ENCODE measurements at places on chromosomes 5 and 9.

GRCh38 chr5:128559300-128560297 is 21.6 kb upstream of the FBN2 start:
- DNase-seq = no peak

DNA sequence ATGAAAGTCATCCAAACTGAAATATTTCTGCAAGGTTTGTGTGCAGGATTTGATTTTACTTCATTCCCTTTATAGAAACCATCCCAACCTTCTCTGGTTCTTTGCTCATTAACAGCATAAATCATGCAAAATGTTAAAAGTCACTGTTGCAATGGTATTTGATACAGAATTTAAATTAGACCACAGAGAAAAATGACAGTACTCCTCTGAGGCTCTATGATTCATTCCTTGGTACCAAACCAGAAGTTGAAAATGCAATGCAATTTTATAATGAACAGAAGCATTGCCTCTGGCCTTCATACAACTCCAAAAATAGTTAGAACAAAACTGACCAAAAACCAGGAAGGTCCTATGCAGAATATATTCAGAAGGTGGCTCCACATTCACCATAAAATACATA is 607.1 kb downstream of the TLE1 start:
- no peak for DNase-seq

GRCh38 chr9:126971261-126971660 is 56.7 kb downstream of the RALGPS1 start:
- DNase-seq = no peak

DNA sequence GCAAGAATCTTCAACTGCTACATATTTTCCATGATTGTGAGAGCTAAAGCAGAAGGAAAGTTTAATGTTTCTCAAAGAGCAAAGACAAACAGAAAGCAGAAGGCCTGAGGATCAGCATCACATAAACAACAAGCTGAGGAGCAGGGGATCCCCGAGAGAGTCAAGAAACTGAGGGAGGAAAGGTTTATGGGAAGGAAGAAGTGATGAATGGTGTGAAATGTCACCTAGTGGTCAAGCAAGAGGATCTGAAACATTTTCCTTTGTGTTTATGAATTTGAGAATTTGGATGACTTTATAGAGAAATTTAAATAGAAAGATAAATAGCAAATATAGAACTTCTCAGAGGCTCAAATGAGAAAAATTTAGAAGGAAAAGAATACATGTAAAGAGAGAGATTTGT is 481.9 kb downstream of the CHSY3 start:
- no peak for DNase-seq

- DNase-seq = peak; percentile 37
These were observed 1.1 kb upstream of the ENTPD2 start for GRCh38 chr9:137054932-137055384.

DNA sequence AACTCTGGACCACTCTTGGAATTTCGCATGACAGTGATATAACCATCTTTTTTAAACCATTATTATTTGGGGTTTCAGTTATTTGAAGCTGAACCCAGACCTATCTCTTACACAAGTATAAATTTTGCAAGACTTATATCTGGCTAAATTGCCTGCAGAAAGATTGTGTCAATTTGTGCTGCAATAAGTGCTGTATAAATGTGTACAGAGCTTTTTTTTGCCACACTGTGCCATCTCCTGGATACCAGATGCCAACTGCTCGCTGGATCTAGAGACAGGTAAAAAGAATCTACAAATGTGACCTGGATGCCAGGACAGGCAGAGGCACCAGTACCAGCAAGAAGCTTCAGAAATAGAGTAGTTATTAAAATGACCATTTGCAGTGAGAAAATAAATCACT is 25.9 kb upstream of the TTC39B start:
- no peak for DNase-seq

DNA sequence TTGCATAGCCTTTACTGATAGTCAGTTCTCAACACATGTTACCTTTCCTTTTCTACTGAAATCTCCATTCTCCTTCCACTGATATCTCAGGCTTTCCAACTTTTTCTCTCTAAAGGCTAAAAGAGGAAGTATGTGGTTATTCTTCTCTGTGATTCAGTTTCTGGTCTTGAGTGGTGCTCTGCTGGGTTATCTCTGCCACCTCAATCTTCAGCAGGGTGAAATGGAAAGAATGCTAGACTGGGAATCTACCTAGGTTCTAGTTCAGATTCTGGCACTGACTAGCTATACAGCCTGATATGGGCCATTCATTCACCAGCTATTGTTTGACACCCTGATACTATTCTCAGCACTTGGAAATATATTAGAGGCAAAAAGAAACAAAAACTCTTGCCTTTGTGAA is 124.9 kb upstream of the GRIA1 start:
- no peak for DNase-seq

DNA sequence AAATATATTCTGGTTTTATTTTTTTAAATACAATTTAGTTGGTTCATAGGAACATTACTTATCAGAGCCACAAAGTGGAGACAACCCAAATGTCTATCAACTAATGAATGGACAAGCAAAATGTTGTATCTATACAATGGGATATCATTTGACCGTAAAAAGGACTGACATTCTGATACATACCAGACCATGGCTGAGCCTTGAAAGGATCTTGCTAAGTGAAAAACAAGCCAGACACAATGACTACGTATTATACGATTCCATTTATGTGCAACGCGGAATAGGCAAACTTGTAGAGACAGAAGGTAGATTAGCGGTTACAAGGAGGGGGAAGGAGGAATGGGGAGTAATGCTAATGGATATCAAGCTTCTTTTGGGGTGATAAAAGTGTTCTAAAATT is 621.6 kb downstream of the BNC2 start:
- DNase-seq = no peak

- no peak for DNase-seq
These were observed 13.3 kb downstream of the CAMK4 start for GRCh38 chr5:111237470-111237869.

DNA sequence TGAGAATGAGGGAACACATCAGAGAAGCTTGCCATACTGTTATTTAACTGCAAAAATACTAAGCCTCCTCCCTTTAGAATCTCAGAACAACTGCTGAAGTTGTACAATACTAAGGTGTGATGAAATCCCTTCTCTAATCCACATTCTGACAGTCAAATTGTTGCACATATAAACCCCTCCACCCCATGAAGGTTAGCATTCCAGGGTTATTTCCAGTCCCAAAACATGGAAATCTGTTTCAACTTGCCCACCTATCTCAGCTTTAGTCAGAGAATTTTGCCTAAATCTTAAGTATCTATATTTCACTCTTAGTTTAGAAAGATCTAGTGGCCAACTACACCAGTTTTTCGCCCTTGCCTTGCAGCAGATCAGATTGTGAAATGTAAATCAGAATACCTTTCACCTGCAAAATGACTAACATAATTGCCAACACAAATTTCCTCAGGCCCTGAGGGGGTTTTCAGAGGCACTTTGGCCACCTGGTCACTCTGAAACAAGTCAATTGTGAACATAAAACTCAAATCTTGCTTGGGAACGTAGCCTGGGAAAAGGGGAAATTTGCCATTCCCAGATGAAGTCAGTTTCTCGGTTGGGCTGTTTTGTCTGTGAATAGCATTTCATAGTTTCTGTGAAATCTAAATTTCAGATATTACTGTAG is 93.9 kb downstream of the EFNA5 start:
- no peak for DNase-seq

GRCh38 chr5:93304456-93305250 is 276.4 kb downstream of the NR2F1-AS1 start:
- no peak for DNase-seq

GRCh38 chr9:93028448-93029006 is 30.0 kb upstream of the SUSD3 start:
- no peak for DNase-seq

DNA sequence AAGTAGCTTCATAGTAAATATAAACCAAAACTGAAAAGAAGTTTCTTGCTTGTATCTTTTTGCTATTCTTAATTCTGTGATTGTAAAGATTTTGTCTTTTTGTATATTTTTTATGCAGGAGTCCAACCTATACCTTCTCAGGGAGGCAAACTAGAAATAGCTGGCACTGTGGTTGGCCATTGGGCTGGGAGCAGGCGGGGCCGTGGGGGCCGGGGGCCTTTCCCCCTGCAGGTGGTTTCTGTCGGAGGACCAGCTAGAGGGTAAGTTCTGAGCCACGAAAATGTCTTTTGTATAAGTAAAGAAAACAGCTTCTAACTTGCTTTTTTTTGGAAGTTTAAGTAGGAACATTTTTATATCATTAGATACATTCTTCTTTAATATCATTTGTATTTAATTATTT is 15.4 kb upstream of the PHF2 start:
- DNase-seq = no peak

- DNase-seq = no peak
These were observed 186.4 kb downstream of the CDK5RAP2 start for GRCh38 chr9:120393386-120394057.

DNA sequence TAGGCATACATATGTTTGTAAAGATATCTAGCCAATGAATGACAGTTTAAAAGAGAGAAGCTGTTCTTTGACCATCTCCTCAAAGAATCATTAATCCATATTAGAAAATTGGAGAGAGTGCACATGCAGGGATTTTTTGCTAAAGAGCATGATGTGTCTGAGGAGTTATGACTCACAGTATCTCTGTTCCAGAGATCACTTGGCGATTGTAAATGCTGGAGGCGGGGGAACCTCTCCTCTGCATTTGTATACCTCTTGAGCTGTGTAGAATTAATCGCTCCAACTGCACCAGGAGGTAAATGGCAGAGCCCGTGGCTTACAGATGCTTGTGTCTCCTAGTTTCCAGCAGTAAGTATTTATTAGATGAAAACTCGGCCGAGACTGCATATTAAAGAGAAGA is 3.6 kb upstream of the SPATA31D1 start:
- no peak for DNase-seq

Measured in right lobe of liver (tissue), 6 donors.